ENCODE measurements at places on chromosomes 4 and X.

- DNase-seq, result peak; percentile 23
Measured at GRCh38 chr4:101279377-101279871, 67.9 kb downstream of the PPP3CA start.

GRCh38 chrX:32281853-32282252, 929.5 kb downstream of the DMD start:
- no peak for DNase-seq

GRCh38 chrX:12975991-12976558, 1.2 kb downstream of the TMSB4X start:
- DNase-seq, result peak; percentile 65

GRCh38 chr4:164731827-164732474, 22.0 kb upstream of the SMIM31 start:
- peak; percentile 60 for DNase-seq

DNA sequence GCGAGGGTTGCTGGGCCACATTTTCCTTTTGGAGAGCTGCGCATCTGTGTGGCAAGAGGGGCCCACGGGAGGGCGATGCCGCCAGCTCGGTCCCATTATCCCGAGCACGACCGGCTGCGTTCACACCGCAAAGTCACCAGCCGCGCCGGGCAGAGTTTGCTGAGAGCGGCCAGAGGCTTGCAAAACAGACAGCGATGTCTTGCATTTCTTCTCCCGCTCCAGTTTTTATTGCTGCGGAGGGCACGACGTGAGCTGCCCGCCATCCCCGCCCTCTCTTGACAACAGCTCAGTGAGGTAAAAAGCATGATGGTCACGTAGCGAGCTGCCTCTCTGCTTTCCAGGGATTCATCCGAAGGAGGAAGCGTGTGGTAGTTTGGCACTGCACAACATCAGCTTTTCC, 102.1 kb upstream of the TENM3 start:
- no peak for DNase-seq

- DNase-seq, result no peak
Measured at GRCh38 chr4:67446811-67447210, 98.5 kb downstream of the CENPC start.

DNA sequence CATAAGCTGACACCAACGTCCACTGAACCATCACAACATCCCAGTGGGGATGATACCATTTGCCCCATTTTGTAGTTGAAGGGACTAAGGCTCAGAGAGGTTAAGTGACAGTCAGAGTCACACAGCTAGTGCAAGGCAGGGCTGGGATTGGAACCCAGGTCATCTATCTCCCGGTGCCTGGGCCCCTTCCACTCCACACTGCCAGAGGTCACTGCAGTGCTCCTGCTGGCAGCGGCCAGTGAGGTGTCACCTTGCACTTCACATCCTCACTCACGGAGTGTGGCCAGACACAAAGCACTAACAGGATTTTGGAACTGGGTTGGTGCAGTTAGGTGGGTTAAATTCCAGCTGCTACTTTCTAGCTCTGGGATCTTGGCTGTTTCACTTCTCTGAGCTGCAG, 118.7 kb downstream of the ENPP6 start:
- DNase-seq, result no peak

DNA sequence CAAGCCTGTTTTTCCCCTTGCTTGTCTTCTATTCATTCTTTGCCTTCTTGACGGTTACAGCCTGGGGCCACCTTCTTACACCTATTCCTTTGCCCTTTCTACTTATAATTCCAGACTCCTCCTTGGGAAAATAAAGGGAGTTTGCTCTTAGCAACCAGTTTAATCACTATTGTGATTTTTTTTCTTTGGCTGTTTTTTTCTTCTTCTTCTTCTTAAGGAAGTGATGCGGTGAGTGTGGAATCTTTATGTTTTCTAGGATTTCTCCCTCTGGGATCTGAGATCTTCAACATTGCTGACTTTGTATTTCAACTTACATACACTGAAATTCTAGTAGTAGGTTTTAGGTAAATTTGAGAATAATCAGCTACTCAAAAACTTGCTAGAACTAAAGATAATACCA, 1.1 kb upstream of the KLHL13 start:
- DNase-seq, result no peak

- peak; percentile 40 for DNase-seq
Measured at GRCh38 chrX:39577985-39578869, 519.5 kb downstream of the BCOR start.
